Eye (tissue), 1 donor: ENCODE measurements at places on chromosomes 12 and 14.

GRCh38 chr14:33483541-33483940 lies 467.3 kb downstream of the EGLN3 start:
- DNase-seq: no peak

GRCh38 chr12:89259821-89260220 lies 92.5 kb downstream of the DUSP6 start:
- DNase-seq: no peak

- DNase-seq: no peak
Observed at GRCh38 chr12:112124918-112125249, 476 bp upstream of the TRAFD1 start.

DNA sequence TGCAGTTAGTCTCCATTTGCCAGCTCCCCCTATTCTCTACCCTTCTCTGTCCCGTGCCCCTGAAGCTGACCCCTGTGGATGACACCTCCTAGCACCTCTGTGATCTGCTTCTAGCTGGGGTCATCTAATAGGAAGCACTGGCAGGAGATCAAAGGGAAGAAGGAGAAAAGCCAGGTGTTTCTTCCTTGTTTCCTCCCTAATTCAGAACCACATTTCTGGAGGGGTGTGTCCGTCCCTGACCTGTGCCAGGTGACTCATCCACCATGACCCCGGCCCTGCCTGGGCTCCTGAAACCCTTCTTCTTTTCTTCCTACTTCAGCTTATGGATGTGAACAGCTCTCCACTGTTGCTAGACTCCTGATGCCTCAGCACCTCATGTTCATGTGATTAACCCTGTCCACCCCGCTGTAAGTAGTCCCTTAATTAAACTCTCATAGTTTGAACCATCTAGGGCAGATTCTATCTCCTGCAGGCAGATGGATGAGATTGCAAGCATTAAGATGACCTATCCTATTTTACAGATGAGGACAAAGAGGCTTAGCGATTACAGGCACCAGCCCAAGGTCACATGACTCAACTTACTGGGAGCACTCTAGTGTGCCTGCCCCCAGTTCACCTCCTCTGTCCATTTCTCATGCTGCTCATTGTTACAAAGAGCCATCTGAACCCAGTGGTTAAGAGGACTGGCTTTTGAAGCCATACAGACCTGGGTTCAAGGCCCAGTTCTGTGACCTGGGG lies 770.5 kb downstream of the MED13L start:
- DNase-seq: peak; percentile 10

GRCh38 chr14:64235652-64236640 lies 58.2 kb downstream of the ESR2 start:
- peak; percentile 29 for DNase-seq

- DNase-seq: no peak
Observed at GRCh38 chr14:53147208-53147607, 5.9 kb downstream of the DDHD1 start.

- DNase-seq: no peak
Observed at GRCh38 chr14:103526247-103526913, 2.6 kb upstream of the TRMT61A start.

- no peak for DNase-seq
Observed at GRCh38 chr12:104187446-104188155, 28.0 kb upstream of the TXNRD1 start.

GRCh38 chr14:97077253-97077653 lies 280.1 kb downstream of the VRK1 start:
- DNase-seq: peak; percentile 63

DNA sequence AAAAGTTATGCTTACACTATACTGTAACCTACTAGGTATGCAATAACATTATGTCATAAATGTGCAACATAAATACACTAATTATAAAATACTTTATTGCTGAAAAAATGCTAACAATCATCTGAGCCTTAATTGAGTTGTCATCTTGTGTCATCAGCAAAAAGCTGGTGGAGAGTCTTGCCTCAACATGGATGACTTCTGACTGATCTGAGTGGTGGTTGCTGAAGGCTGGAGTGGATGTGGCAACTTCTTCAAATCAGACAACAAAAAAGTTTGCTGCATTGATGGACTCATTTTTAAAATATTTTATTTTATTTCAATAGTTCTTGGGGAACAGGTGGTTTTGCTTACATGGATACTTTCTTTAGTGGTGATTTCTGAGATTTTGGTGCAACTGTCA lies 93.9 kb upstream of the AMN1 start:
- DNase-seq: no peak
